Umbilical cord (tissue), 2 donors: ENCODE measurements at places on chromosomes 2 and 18. TPM values are rescaled to one million over a fixed set of nuclear protein-coding genes. Genes with fewer than 3 reads are reported as not detected.
A peak's percentile ranks its signal among the peaks of the same experiment; 100 is the strongest.

Gene SLC5A7
- total RNA-seq, result 5.3 TPM

- no peak for DNase-seq
These were observed 583.4 kb downstream of the NRXN1 start for GRCh38 chr2:50448556-50448955.

DNA sequence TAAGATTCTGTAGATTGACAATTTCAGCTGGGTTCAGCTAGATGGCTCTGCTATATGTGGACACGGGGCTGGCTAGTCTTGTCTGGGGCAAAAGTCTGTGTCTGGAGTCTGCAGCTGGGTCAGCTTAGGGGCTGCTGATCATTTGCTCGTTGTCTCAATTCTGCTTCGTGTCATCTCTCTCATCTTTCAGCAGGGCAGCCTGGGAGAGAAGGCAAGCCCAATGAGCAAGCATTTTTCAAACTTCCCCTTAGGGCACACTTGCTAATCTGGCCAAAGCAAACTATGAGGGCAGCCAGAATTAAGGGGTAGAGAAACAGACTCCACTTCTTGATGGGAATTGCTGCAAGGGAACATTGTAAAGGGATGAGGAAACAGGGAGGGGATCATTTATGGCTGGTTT, 462.6 kb downstream of the SLC4A3 start:
- no peak for DNase-seq

Gene RAD51AP2
- 11.6 TPM for total RNA-seq

- DNase-seq, result no peak
These were observed 53.1 kb downstream of the CHRNA1 start for GRCh38 chr2:174711206-174711605.

Gene SPRED2
- total RNA-seq, result 4.8 TPM

GRCh38 chr18:3151399-3152264, 68.1 kb downstream of the MYOM1 start:
- DNase-seq, result peak; percentile 19

GRCh38 chr2:140667203-140667602, 1463.6 kb downstream of the LRP1B start:
- DNase-seq, result no peak
